ENCODE measurements at places on chromosomes 5 and 9.

- no peak for DNase-seq
These were observed 352.4 kb downstream of the CETN3 start for GRCh38 chr5:90056911-90057705.

- DNase-seq, result no peak
These were observed 15.3 kb upstream of the AHRR start for GRCh38 chr5:306011-306805.

GRCh38 chr9:8684978-8685708 lies 885.6 kb upstream of the DMAC1 start:
- DNase-seq, result no peak

- DNase-seq, result no peak
These were observed 13.6 kb downstream of the LPCAT1 start for GRCh38 chr5:1510151-1510561.

DNA sequence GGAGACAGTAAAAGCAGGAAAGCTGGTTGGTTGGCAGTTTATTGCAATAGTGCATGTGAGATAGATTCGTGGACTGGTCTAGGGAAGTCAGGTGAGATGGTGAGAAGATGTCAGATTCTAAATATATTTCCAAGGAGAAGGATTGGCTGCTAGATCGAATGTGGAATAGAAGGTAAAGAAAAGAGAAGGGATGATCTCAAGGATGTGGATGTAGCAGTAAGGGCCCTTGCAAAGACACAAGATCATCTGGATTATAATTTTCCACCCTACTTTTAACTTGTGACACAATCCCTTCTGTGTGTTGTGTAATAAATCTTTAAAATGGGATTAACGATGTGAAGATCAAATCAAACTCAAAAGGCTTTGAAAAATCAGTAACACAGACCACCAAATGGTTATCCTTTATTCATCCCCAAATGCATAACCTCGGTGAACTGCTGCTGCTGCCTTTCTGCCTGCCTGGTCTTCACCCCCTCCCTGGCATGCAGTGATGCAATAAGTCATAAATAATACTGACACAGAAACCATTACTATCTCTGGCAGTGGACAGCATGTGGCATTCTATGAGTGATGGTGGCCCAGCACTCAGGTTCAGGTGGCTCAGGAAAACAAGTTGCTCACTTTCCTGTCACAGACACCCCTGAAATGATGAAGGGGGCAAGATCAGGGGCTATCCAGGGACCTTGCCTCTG lies 178.4 kb downstream of the FAM114A2 start:
- DNase-seq, result no peak

GRCh38 chr9:99362321-99362720 lies 140.2 kb downstream of the SEC61B start:
- DNase-seq, result no peak

DNA sequence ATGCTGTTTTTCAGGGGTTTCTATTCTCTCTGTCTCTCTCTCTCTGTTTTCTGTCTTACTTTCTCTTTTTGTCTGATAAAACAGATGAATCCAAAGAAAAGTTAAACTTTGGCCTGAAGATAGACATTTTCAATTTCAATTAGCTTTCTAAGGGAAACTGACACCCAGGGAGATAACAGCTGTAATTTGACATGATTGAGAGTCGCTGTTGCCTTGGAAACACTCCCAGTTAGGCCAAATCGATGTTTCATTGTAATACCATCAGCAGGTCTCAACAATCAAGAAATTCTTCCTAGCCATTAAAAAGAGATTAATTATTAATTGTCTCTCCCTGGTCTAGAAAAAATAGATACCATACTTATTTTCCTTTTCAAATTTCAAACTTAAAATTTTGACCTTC lies 53.0 kb downstream of the ENTREP1 start:
- no peak for DNase-seq

DNA sequence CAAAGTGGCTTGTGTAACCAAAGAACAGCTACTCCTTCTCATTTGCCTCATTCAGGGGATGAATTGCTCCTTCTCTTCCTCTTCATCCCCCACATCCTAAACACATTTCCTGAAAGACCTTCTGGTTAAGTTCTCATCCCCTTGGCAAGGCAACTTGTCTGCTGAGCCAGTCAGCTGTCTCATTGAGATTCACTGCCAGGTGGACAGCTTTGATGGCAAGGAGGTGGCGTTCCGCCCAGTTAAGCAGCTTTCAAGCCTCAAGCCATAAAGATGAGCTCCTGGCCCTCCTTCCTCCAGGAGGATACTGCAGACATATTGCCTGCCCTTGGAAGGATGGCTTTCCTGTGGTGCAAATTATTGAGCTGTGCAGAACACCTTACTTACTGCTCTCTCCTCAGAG lies 448.6 kb upstream of the MPDZ start:
- no peak for DNase-seq

GRCh38 chr5:164721656-164722055 lies 1216.2 kb downstream of the MAT2B start:
- no peak for DNase-seq

DNA sequence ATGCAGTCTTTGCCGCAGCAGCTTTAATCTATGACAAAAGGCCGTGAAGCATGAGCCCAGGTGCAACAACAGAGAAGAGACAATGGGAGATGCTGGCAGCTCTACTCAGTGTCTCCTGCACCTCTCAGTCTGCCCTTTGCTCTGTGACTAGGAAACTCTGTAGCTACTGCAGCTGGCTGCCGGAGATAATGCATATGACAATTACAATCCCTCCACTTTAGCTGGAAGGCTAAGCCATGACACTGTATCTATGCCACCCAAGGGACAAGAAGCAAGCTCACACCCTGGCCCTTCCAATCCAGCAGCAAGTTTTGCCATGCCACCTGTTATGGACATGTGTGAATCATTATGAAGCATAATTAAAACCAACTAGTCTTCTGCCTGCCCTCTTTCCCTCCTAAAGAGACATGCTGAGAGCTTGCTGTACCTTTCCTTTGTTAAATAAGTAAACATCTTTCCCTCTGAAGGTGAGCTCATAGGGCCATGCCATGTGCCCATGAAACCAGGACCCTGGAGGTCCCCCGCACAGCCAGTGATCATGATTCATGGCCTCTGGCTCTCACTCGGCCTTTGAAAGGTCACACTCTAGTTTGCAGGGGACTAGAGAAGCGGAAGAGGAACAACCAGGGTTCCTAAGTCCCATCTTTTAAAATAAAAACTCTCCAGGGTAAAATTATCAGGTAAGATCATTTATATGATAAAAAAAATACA lies 219.4 kb downstream of the SPOCK1 start:
- DNase-seq, result no peak

- no peak for DNase-seq
These were observed 10.7 kb downstream of the IDNK start for GRCh38 chr9:83633676-83634075.

DNA sequence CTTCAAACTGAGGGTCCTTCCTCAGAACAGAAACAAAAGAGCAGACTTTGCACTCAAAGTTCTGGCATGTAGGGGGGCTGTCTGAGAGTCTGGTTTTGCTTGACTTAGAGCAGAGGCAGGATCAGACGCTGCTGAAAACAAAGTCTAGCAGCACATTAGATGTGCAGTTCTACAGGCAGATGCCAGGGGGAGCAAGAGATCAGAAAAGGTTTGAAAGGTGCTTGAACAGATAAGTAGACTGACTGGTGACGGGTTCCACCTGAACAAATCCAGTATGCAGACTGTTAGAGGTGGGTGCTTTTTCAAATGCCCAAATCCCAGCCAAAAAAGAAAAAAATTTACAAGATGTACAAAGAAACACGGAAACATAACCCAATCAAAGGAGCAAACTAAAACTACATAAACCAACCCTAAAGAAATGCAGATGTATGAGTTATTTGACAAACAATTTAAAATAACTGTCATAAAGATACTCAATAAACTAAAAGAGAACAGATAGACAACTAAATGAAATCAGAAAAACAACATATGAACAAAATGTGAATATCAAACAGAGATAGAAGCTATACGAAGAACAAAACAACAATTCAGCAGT lies 194.7 kb upstream of the FREM1 start:
- DNase-seq, result peak; percentile 1

DNA sequence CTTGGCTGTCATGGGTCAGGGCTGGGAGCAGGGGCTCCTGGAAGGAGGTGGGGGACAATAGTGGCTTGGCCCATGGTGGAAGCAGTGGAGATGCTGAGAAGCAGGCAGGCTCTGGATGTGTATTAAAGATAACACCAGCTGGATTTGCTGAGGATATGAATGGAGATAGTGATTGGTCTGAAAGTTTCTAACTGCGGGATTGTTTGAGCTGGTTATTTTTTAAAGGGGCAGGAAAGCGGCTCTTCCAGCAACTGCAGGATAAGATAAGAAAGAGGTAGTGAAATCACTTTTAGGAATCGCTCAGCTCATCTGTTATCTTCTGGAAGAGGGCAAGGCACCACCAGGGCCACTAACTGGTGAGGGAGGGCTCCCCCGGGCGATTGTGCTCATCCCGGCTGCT lies 125.5 kb downstream of the TENT4A start:
- DNase-seq, result no peak

GRCh38 chr5:133265720-133266526 lies 214.1 kb downstream of the HSPA4 start:
- DNase-seq, result no peak

GRCh38 chr9:93259490-93260262 lies 75.7 kb downstream of the WNK2 start:
- DNase-seq, result no peak

DNA sequence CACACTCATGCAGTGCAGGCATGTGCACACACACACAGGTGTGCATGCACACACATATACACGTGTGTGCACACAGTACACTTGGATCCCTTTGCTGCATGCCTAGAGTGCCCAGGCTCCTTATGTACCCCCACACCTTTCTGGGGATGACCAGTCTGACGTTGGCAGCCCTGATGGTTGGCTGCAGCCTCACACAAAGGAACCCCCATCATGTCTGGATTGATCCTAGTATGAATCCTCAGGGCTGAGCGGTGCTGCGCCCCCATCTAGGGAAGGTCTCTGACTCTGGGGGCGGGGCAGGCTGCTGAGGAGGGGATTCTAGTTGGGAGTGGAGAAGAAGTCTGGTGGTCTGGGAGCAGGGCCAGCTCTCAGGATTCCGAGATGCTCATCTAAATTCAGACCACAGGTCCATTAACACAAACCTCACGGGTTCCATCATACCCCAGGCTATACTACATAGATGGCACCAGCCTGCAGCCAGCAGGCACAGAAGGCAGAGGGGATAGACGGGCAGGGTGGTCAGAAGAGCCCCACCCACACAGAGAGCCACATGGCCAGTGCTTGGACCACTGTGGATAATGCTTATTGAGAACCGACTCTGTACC lies 50.5 kb upstream of the OLFM1 start:
- DNase-seq, result no peak

DNA sequence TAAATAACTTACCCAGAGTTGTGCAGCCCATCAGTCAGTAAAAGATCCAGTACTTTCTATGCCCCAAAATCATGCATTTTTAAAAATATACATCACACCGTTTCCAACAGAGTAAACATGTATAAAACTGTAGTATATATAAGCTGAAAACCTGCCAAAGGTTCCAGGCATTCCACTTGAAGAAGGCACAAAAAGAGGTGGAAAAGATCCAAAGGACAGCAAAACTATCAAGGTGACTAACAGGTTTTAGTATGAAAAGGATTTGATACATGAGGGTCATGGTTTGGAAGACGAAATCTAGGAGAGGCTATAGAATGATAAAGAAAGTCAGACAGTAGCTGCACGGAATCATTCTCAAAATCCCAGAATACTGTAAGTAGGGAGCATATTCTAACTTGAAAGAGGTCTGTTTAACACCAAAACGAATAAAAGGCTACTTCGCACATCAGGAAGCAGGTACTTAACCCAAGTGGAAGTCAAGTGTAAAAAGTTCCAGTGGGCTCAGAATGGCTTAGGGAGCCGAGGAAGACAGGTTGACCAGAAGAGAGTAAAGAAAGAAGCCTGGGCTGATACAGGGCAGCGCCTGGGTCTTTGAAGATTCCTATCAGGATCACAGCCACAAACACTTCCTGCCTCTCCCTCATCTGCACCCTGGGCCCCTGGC lies 207.2 kb downstream of the ADAMTS12 start:
- DNase-seq, result no peak

DNA sequence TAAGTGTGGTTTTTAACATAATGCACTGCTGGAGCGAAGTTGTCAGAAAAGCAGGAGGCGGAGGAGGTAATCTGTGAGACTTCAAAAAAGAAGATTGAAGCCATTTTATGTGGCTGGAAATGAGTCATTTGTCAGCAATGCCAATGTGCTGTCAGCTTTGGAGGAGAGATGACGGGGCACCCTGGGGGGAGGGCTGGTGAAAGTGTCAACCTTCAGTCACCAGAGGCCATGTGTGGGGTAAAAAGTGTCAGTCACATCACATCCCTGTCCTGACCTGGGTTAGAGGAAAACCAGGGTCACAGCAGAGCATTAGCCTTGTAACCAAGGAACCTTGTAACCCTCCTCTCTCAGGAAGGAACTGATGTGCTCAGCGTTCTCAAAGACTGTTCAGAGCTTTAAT lies 59.1 kb downstream of the TLR4 start:
- no peak for DNase-seq

Measured in activated CD4-positive, CD25-positive, alpha-beta regulatory T cell (primary cell).